ENCODE measurements at places on chromosomes 13 and 19.

DNA sequence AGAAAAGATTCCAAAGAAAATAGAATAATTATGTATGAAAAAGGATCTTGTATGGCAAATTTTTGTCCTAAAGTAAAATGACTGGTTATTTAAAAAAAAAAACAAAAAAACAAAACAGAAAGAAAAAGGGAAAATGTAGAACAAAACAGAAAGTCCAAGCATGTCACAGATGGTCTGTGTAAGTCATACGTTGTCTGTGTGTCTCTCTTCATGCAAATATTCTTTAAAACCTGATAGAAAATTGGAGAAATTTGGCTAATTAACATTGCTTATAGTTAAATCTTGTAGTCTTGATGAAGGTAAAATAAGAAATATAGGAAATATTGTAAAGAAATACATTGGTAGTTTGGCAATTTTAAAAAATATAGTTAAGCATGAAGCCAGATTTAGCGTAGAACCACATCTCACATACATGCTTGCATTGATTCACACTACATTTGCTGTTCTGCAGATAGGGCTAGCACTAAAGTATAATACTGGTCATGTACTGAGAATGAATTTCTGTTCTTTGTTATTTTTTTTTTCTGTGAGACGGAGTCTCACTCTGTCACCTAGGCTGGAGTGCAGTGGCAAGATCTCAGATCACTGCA is 58.4 kb downstream of the SPRYD7 start:
- DNase-seq: peak; percentile 36

- DNase-seq: no peak
These were observed 985.6 kb downstream of the SLITRK5 start for GRCh38 chr13:88656751-88657150.

GRCh38 chr19:1839658-1840540 is 8.4 kb downstream of the REXO1 start:
- no peak for DNase-seq

- DNase-seq: no peak
These were observed 8.2 kb downstream of the ZDHHC20 start for GRCh38 chr13:21450936-21451335.

- DNase-seq: no peak
These were observed 4.8 kb downstream of the CIB3 start for GRCh38 chr19:16168465-16169081.

Measured in neuronal stem cell (in vitro differentiated cells).